ENCODE measurements at places on chromosomes 2 and 18. TPM values are rescaled to one million over a fixed set of nuclear protein-coding genes. Genes with fewer than 3 reads are reported as not detected.

DNA sequence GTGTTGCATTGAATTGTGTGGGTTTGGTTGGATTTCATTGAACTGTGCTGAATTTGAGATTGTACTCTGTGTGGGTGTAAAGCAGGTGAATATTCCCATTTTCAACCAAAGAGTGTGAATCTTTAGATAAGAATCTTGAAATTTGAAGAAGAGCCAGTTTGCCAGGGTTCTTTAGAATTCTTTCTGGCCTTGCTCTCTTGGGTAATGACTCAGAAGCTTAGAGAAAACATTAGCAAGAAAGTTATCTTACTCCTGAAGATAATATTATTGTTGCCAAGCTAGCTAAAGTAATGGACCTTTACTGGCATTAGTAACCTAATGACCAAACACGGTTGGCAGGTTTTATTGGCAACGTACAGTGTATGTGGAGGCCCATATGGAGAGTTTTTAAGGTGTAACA is 46.4 kb upstream of the SIX3 start:
- H3K4me1 ChIP-seq = no peaks in the 10 kb centered on the region
- no peaks in the 10 kb centered on the region for H3K36me3 ChIP-seq
- H3K27me3 ChIP-seq = no peaks in the 10 kb centered on the region
- no peak overlapping the region for H3K27ac ChIP-seq
- H3K4me3 ChIP-seq = no peak overlapping the region

DNA sequence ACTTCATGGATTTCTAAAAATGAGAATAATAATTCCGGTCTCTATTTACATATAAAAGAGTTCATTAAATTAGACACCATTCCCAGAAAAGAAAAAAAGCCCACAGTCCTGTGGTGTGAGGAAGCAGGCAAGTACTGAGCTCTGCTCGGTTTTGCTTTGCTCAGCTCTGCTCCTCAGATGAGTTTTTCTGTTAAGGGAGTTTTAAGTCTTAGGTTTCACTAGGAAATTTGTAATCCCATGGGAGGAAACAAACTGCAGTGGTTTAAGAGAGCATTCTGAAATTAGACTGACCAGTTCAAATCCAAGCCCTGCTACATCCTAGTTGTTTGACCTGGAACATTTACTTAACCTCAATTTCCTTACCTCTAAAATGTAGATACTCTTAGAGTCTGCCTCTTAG is 338.6 kb upstream of the MMADHC start:
- no peak for DNase-seq
- H3K27me3 ChIP-seq = no peaks in the 10 kb centered on the region
- H3K27ac ChIP-seq = no peak overlapping the region
- H3K36me3 ChIP-seq = no peaks in the 10 kb centered on the region
- no peaks in the 10 kb centered on the region for H3K4me1 ChIP-seq

- no peaks in the 10 kb centered on the region for H3K4me1 ChIP-seq
- H3K27me3 ChIP-seq = no peaks in the 10 kb centered on the region
- DNase-seq = no peak
Measured at GRCh38 chr2:103784261-103784660, 1022.4 kb downstream of the TMEM182 start.

The VAMP5 gene
- polyA plus RNA-seq = 165 TPM

GRCh38 chr2:29777161-29777560 is 144.2 kb downstream of the ALK start:
- no peak overlapping the region for H3K27ac ChIP-seq
- H3K27me3 ChIP-seq = no peaks in the 10 kb centered on the region
- no peaks in the 10 kb centered on the region for H3K4me1 ChIP-seq
- H3K4me3 ChIP-seq = no peak overlapping the region

GRCh38 chr18:6493194-6493593 is 78.5 kb upstream of the L3MBTL4 start:
- H3K4me1 ChIP-seq = peaks cover 7% of the 10 kb centered on the region
- H3K36me3 ChIP-seq = no peaks in the 10 kb centered on the region
- no peak overlapping the region for H3K4me3 ChIP-seq
- no peak overlapping the region for H3K27ac ChIP-seq
- H3K27me3 ChIP-seq = peaks cover 3% of the 10 kb centered on the region
- DNase-seq = no peak

DNA sequence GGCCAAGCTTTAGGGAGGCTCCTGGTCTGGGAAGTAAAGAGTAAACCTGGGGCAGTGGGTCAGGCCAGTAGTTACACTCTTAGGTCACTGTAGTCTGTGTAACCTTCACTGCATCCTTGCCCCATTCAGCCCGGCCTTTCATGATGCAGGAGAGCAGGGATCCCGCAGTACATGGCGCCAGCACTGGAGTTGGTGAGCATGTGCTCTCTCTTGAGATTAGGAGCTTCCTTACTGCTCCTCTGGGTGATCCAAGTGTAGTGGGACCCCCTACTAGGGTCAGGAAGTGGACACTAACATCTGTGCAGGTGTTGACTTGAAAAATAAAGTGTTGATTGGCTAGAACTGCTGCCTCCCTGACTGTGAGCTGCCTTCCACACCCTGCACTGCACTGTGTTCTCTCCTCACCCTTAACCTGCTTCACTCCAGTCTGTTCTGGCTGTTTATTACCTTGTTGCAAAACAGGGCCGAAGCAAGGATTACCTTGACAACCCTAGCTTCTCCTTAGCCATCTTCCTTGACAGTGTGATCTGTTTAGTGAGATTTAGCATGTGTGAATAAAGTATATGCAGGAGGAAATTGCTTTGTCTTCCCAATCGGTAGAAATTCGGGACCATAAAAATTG is 5.2 kb downstream of the RETREG2 start:
- H3K4me1 ChIP-seq = peaks cover 3% of the 10 kb centered on the region
- no peak for DNase-seq
- no peak overlapping the region for H3K27ac ChIP-seq
- H3K27me3 ChIP-seq = no peaks in the 10 kb centered on the region
- H3K4me3 ChIP-seq = no peak overlapping the region
- peaks cover 34% of the 10 kb centered on the region for H3K36me3 ChIP-seq

DNA sequence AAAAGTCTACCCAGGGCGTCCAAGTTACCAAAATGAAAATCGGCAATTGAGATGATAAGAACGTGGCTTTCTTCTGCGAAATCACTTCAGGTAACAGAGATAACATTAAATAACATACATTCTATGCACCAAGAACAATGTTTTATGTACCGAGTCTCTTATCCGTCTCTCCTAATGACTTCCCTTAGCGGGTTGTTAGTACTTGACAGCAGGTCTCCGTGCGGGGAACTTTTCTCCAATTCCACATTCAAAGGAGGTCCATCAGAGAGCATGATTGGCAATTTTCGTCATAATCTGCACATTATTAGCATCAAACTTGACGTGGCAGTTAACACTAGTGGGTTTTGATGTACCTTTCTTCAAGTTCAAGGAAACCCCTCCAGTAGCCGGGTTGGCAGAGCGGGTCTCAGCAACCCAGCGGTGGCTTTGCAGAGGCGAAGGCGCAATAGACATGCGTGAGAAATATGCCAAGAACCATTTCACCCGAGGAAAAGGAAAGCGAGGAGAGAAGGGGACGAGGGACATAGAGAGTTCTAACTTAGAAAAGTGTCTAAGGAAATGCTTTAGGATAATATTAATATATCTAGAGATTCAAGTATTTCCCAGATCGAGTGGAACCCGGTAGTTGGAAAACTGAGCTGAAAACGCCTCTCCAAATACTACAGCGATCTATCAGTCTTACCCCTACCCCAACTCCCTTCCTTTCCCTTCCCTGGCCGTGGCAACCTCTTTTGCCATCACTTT is 5.0 kb downstream of the EVX2 start:
- H3K4me3 ChIP-seq = no peak overlapping the region
- H3K27ac ChIP-seq = no peak overlapping the region
- DNase-seq = no peak
- H3K27me3 ChIP-seq = peaks cover 94% of the 10 kb centered on the region

GRCh38 chr2:134790487-134790886 is 47.9 kb upstream of the ACMSD start:
- H3K27ac ChIP-seq = no peak overlapping the region
- H3K36me3 ChIP-seq = no peaks in the 10 kb centered on the region
- no peaks in the 10 kb centered on the region for H3K4me1 ChIP-seq
- no peak overlapping the region for H3K4me3 ChIP-seq

The CBLN2 gene
- polyA plus RNA-seq = not detected

DNA sequence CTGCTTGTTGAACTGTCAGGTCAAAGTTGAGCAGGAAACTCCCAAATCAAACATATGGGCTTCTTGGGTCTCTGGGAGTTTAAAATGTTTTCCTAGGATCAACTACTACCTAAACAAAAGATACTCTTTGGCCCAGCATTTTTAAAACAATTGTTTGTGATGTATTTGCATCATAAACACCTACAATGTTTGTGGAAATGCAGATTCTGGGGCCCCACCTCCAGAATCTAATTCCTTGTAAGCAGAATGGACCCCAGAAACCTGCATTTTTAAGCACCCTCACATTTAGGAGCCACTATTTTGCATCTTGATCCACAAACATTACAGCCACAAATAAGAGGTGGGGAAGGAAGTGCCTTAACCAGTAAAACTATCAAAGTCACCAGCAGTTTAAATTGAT is 104.1 kb downstream of the TMEM131 start:
- no peak overlapping the region for H3K4me3 ChIP-seq
- no peak overlapping the region for H3K27ac ChIP-seq
- peaks cover 8% of the 10 kb centered on the region for H3K36me3 ChIP-seq
- no peak for DNase-seq
- no peaks in the 10 kb centered on the region for H3K27me3 ChIP-seq

- no peak overlapping the region for H3K27ac ChIP-seq
- H3K27me3 ChIP-seq = no peaks in the 10 kb centered on the region
- no peaks in the 10 kb centered on the region for H3K4me1 ChIP-seq
- no peaks in the 10 kb centered on the region for H3K36me3 ChIP-seq
- H3K4me3 ChIP-seq = no peak overlapping the region
- no peak for DNase-seq
Measured at GRCh38 chr2:222900354-222900753, 39.5 kb downstream of the ACSL3 start.

GRCh38 chr2:158125756-158126498 is 24.3 kb downstream of the UPP2 start:
- no peaks in the 10 kb centered on the region for H3K36me3 ChIP-seq
- H3K27me3 ChIP-seq = no peaks in the 10 kb centered on the region
- DNase-seq = no peak
- no peak overlapping the region for H3K4me3 ChIP-seq
- H3K4me1 ChIP-seq = no peaks in the 10 kb centered on the region

DNA sequence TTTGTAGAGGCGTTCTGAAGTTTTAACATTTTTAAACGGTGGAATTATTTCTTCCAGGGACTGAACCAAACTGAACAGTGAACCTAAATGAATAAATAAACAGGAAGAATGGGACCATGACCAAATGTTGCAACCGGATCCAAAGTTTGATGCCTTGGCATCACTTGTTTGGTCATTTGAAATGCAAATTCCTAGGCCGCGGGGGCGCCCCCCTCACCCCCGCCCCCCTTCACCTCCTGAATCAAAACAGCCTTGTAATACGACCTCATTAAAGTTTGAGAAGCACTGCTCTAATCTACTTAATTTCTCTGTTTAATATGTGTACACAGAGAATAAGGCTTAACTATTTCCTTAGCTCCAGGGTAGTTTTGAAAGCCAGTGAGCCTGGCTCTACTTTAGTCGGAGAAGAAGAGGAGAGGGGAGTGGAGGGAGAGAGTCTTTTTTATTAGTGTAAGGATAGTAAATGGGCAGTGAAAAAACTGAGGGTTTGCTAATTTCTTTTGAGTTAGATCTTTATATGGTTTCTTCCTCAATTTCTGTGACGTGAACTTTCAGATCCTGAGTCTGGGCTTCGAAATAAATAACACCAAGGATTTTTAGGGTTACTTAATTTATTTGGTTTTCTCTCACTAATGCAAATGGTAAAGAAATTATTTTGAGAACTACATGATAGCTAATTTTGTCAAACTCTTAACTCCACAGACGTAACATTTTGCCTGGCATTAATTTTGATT is 5.7 kb downstream of the C2orf80 start:
- H3K27ac ChIP-seq = no peak overlapping the region
- no peaks in the 10 kb centered on the region for H3K36me3 ChIP-seq
- H3K4me1 ChIP-seq = peaks cover 8% of the 10 kb centered on the region

DNA sequence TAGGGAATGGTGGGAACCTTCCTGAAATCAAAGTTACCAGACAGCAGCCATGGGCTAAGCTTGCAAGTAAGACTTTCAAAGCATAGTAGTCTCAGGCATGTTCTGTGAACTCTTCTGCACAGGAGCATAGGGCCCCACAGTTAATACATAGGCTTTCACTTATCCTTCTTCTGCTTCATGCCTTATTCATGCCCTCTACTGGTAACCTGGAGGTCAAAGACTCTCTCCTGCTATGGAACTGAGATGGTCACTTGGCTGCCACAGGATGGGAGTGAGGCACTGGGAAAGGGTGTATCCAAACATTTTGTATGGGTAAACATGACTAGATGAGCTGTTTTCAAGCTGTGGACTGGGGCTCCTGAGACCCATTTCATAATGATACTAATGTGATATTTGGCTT is 49.1 kb upstream of the ZNF638 start:
- peaks cover 6% of the 10 kb centered on the region for H3K4me1 ChIP-seq
- peak overlapping the region; percentile 48 for H3K27ac ChIP-seq
- peaks cover 5% of the 10 kb centered on the region for H3K27me3 ChIP-seq
- DNase-seq = no peak

- no peak overlapping the region for H3K4me3 ChIP-seq
- peaks cover 55% of the 10 kb centered on the region for H3K4me1 ChIP-seq
- H3K36me3 ChIP-seq = no peaks in the 10 kb centered on the region
Measured at GRCh38 chr2:28049416-28049815, 158.9 kb downstream of the BABAM2 start.

GRCh38 chr2:108813732-108814131 is 27.2 kb downstream of the CCDC138 start:
- H3K27me3 ChIP-seq = no peaks in the 10 kb centered on the region
- H3K36me3 ChIP-seq = peaks cover 3% of the 10 kb centered on the region
- H3K4me1 ChIP-seq = no peaks in the 10 kb centered on the region
- no peak overlapping the region for H3K4me3 ChIP-seq
- DNase-seq = no peak

GRCh38 chr2:555164-555922 is 121.9 kb downstream of the TMEM18 start:
- H3K27ac ChIP-seq = no peak overlapping the region
- H3K27me3 ChIP-seq = no peaks in the 10 kb centered on the region
- no peaks in the 10 kb centered on the region for H3K4me1 ChIP-seq
- no peaks in the 10 kb centered on the region for H3K36me3 ChIP-seq
- H3K4me3 ChIP-seq = no peak overlapping the region

- no peak overlapping the region for H3K27ac ChIP-seq
- H3K4me1 ChIP-seq = no peaks in the 10 kb centered on the region
- H3K4me3 ChIP-seq = no peak overlapping the region
- no peak for DNase-seq
- H3K27me3 ChIP-seq = no peaks in the 10 kb centered on the region
Measured at GRCh38 chr2:106106622-106107508, 87.2 kb downstream of the UXS1 start.

- H3K27ac ChIP-seq = no peak overlapping the region
- no peaks in the 10 kb centered on the region for H3K4me1 ChIP-seq
- no peak for DNase-seq
- H3K36me3 ChIP-seq = no peaks in the 10 kb centered on the region
Measured at GRCh38 chr18:80104364-80104779, 4.7 kb upstream of the ADNP2 start.

The SP9 gene
- not detected for polyA plus RNA-seq

DNA sequence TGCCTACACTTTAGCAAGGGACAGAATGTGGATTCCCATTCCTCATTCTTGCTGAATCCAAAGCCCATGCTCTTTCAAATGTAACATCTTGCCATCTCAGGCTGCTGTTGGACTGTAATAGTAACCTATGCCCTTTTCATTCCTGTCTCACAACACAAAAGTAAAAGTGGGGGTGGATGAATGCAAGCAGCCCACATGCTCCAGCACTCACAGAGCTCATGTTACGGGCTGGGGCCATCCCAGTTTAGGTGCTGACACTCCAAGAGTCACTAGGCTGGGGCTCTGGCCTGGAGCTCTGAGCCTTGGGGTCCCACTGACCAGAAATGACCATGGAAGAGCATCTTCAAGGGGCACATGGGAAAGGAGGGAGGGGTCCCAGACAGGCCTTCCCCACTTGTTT is 47.6 kb downstream of the CCBE1 start:
- H3K4me3 ChIP-seq = no peak overlapping the region
- DNase-seq = no peak
- H3K27ac ChIP-seq = no peak overlapping the region

All from lung (tissue), 17 donors.